ENCODE measurements at places on chromosomes 7 and 10.

DNA sequence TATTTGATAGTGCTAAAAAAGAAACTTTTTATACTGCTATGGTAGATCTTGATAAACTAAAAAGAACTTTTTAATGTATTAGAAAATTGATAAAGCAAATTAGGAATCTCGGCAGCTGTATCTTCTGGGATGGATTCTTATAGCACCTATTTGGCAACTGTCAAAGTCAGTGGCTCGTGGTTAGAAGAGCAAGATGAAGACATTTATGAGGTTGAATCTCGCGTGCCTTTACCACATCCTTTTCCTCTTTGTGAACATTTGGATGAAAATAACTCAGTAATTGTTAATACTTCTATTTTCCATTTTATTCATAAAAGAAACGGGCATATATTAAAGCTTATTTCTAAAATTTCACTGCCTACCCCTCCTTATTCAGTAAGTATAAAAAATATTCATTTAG is 76.2 kb downstream of the CYP51A1 start:
- peak; percentile 63 for DNase-seq

GRCh38 chr7:20220921-20221547 is 3.9 kb upstream of the MACC1 start:
- peak; percentile 38 for DNase-seq

DNA sequence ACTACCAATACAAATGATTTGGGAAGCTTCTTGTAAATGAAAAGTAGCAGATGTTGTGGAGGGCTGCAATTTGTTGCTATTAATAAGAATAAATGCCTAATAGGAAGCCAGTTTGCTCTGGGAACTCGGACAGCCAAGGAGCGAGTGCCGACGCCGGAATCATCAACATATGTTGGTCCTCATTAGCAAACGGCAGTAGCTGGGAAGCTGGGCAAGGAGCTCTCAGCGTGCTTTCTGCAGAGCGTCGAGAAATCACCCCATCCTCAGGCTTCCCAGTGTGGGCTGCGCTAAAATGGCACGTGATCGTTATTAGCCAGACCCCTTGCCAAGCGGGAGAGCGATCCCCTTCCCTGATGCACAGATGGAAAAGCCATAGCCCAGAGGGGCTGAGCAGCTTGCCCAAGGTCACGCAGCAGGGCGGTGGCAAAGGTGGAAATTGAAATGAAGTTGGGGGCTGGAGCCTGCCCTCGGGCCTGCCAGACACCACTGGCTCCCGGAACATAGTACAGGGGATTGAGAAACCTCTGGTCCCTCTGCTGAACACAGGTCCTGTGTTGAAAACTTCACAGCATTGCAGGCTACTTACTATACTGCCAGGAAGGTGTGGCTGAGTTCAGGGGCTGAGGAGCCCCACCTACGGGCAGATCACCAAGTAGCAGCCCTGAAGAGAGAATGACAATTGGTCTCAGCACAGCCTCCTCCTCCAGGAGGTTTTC is 326.9 kb downstream of the PLXNA4 start:
- no peak for DNase-seq

DNA sequence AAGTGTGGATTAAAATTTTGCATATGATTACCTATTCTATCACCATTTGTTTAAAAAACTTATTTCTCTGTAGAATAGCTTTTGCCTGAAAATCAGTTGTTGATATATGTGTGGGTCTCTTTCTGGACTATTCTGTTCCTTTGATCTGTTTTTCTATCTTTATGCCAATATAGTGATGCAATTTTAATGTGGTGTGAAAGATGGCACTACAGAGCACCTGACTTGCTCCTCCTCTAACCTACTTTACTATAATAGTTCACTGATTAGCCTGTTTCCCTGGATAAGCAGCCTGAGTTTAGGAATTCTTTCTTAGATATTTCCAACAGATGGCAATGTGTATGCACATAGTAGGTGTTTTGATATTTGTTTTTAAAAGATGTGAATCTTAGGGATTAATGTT is 294.5 kb downstream of the AUTS2 start:
- no peak for DNase-seq

DNA sequence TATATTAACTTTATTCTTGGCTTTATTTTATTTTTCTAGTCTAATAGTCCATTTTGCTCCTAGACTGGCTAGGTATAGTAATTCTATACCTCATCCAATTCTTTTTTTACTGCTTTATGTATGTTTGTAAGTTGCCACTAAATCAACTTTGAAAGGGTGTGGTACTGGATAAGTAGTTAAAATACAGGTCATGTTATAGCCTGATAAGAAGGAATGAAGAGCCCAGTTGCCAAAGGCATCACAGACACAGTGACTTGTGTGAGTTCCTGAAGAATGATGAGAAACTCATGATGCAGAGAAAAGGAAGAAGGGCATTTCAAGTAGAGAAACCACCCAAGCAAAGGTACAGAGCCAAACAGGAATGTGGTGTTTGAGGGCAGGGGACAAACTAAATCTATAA is 27.3 kb downstream of the NAPEPLD start:
- no peak for DNase-seq

- no peak for DNase-seq
Observed at GRCh38 chr10:86400705-86401587, 34.4 kb upstream of the GRID1 start.

DNA sequence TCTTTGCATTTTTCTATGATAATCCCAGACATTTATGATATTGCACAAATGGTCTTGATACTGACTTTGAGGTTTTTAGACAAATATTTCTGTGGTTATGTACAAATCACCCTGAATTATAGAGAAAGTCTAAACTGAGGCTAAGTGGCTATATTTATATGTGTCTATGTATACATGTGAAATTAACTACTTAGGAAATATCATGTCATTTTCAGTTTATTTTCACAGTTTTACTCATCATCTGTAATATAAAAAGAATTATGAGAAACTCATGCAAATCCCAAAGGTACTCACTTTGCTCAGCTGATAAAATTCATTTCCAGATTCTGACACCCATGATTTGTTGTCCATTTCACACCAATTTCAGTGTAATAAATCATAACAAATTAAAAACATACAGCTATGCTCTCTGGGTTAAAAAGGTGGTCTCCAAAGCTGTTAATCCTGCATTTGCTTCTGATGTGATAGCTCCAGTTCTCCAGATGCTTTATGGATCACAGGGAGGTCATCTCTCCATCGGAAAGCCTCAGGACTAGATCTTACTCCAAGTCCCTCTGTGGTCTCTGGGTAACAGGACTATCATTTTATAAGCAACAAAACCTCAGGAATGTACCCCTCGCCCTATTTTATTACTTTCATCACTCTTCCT is 673.9 kb downstream of the PARD3 start:
- no peak for DNase-seq

- no peak for DNase-seq
Observed at GRCh38 chr10:393787-394438, 258.7 kb downstream of the ZMYND11 start.

DNA sequence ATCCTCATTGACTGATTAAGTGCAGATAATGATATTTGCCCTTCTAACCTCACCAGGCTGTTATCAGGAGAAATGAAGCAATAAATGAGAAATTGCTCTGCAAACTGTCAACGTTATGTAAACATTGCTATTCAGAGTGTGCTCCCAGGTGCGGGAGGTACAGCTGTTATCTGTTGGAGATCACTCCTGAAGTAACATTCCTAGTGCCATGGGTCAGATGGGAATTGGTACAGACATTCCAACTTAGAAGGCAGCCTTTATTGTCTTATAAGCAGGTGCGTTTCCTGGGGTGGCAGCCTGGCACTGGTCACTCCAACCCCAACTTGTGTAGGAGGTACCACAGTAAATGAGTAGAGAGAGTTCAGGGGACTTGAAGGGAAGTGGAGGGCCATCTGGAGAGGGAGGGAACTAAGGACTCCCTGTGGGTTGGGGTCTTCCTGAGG is 36.8 kb downstream of the HK1 start:
- no peak for DNase-seq

DNA sequence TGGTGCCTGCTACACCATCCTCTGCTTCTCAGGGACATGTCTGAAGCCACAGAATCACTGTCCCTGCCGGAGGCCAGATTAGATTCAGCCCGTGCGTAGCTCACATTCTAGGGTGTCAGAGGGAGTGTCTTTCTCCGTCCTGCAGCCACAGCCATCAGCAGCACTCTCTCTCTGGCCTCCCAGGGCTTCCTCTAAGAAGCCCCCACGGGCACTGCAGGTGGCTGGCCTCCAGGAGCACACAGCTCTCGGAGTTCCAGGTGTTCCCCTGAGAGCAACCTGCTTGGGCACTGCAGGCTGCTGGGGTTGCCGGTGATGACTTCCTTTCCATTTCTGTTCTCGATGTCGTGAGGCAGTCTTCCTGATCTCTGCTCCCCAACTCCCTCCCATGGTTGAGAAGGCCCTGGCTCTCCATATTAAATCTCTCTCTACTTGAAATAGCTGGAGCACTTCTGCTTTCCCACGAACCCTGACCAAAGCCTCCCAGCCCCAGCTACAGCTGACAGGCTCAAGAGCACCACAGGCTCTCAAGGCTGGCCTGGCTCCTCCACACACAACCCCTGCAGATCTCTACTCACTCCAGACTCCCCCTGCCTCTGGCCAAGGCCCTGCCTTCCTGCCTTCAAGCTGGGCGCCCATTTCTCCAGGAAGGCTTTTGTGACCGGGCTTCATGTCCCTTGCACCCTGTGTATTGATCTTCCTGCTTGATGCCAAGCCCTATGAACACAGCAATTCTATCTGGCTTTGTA is 49.0 kb upstream of the TMEM72 start:
- DNase-seq = no peak

GRCh38 chr7:100166970-100167911 is 1.2 kb downstream of the GAL3ST4 start:
- no peak for DNase-seq

DNA sequence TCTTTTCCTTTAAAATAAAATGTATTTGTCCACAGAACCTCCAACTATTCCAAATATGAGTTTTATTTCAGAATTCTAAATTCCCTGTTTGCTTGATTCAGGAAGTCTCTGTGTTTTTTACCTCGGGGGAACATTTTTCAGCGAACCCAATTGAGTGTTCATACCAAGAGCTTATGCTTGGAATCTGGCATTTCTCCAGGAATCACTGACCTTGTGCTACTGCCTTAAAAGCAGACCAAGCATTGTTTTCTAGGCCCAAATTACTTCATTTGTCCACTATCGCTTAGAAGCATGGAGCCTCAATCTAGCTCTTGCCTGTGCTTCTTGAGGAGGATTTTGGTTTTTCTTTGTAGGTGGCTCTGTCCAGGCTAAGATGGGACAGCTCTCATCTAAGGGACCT is 59.4 kb downstream of the EBLN1 start:
- DNase-seq = no peak

- no peak for DNase-seq
Observed at GRCh38 chr10:89171996-89172395, 35.1 kb downstream of the CH25H start.

GRCh38 chr10:29948881-29949355 is 110.5 kb downstream of the JCAD start:
- no peak for DNase-seq

GRCh38 chr10:131857156-131858117 is 43.4 kb upstream of the PPP2R2D start:
- DNase-seq = no peak

GRCh38 chr10:65041307-65041706 is 1520.1 kb downstream of the REEP3 start:
- no peak for DNase-seq

DNA sequence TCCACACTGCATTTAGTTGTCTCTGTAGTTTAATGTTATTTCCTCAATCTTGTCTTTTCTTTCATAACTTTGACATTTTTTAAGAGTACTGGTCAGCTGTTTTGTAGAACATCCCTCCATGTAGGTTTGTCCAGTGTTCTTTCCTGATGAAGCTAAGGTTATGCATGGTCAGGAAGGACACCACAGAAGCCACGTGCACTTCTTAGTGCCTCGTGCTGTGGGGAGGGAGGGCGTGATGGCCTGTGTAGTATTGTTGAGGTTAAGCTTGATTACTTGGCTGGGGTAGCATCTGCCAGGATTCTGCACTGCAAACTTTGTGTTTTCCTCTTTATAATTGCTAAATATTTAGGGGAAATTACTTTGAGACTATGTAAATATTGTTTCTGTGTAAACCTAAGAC is 48.3 kb downstream of the MCMBP start:
- DNase-seq = no peak

DNA sequence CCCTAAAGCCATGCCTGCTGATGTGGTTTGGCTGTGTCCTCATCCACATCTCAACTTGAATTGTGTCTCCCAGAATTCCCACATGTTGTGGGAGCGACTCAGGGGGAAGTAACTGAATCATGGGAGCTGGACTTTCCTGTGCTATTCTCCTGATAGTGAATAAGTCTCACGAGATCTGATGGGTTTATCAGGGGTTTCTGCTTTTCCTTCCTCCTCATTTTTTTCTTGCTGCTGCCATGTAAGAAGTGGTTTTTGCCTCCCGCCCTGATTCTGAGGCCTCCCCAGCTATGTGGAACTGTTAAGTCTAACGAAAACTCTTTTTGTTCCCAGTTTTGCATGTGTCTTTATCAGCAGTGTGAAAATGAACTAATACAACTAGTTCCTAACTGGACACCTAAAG is 11.8 kb downstream of the MACROH2A2 start:
- DNase-seq = no peak

DNA sequence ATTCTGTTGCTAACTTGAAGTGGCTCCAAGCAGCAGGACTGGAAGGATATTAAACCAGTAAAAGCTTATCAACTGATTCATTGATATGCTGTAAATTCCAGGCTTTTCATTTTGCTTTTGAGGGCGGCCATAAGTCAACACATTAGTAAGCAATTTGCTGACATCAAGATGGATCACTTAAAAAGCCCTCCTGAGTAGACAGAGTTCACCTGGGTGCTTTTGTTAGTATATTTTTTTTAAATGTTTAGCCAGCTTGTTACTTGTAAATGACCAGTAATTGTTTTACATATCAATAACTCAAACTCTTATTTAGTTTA is 26.5 kb downstream of the RNF32 start:
- DNase-seq = no peak

- no peak for DNase-seq
Observed at GRCh38 chr10:115802911-115803310, 470.1 kb downstream of the GFRA1 start.

DNA sequence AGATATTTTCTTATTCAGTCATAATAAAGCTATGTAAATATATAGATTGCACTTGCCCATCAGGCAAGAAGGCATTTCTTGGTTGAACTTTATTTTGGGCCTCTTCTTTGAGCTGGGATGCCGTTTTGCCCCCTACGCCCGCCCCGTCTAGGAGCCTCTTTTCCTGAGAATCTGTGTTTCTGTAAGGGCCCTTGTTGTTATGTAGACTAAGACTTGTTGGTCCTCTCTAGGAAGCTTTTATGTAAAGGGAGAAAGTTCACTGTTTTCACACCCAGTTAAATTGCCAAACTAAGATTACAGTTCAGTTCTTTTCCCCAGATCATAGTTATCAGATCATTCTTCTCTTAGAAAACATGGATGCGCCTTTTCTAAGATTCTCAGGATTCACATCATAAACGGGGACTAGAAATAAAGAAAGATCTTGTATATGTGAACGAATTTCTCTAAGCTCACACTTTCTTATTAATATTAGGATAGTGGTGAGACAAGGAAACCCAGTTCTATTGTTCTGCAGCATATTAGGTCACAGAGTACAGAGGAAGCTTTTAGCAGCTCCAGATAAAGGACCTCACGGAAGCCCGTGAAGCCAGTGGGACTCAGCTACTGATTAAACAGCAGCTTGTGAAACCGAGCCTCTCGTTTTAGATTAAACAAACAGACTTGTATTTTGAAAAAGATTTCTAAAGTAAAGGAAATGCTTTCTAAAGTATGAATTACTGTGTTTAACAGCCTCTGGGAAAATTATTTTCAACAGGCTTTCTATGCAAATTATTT is 3.8 kb downstream of the LMTK2 start:
- DNase-seq = no peak

- no peak for DNase-seq
Observed at GRCh38 chr7:46109437-46109836, 188.4 kb upstream of the IGFBP3 start.

All from AML-193 (cell line).